Inflammatory macrophage treated with lipopolysaccharide for 4 hours (primary cell): ENCODE measurements at places on chromosomes 6 and 20.

DNA sequence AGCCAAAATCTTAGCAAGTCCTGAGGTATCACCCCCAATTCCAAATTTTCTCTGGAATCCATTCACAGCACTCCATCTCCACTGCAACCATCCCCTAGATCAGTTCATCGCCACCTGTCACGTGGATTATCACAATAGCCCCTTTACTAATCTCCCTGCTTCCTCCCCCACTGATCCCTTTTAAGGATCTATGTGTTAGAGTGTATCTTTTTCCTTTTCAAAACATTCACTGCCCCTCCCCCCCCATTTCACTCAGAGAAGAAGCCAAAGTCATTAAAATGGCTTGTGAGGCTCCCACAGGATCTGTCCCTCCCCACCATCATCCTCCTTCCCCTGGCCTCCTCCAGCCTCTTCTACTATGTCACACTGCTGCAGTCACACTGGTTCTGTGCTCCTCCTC lies 18.4 kb upstream of the SPAG4 start:
- DNase-seq = no peak

- peak; percentile 98 for DNase-seq
These were observed 17.4 kb upstream of the TBC1D22B start for GRCh38 chr6:37239950-37240713.

DNA sequence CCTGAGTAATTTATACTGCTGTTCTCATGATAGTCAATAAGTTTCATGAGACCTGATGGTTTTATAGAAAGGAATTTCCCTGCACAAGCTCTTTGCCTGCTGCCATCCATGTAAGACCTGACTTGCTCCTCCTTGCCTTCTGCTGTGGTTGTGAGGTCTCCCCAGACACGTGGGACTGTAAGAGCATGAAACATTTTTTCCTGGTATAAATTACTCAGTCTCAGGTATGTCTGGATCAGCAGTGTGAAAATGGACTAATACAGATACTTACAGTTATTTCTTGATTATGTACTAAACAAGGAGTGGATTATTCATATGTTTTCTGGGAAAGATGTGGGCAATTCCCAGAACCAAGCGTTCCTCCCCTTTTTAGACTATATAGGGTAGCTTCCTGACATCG lies 1.9 kb upstream of the TRIM38 start:
- no peak for DNase-seq

GRCh38 chr6:93468291-93468690 lies 48.9 kb upstream of the EPHA7 start:
- no peak for DNase-seq

DNA sequence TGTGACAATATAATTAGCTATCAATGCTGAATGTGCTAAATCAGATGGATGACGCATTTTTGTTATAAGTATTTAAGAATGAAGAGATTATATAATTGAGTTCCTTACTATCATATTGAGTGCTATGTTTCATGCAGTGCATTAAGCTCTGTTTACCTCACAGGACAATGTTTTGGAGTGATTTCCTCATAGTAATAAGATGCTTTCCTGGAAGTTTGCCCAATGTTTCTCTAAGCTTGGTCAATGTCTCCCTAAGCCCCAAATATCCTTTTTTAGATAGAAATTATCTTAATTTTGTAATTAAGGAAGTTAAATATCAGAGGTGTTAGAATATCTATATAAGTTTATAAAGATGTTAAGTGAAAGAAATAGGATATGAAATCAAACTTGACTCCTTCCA lies 489.6 kb downstream of the MMUT start:
- no peak for DNase-seq

- DNase-seq = peak; percentile 29
These were observed 17.2 kb downstream of the SERINC3 start for GRCh38 chr20:44504402-44505307.

DNA sequence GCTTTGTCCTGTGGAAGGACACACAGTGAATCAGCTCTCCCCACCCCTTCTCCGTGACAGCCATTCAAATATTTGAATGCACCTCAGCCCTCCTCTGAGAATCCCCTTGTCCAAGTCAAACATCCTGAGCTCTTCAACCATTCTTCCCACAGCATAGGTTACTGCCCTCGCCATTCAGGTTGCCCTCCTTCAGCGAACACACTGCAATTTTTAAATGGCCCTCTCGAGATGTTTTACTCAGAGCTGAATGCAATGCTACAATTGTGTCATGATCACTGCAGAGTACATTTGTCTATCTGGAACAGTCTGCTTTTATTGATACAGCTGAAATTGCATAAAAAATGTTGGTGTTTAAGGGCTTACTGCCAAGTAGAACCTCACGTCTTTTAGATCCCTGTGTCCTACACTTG lies 48.9 kb downstream of the SLC2A12 start:
- DNase-seq = no peak

- DNase-seq = no peak
These were observed 1.0 kb upstream of the SPATA2 start for GRCh38 chr20:49916146-49917002.

DNA sequence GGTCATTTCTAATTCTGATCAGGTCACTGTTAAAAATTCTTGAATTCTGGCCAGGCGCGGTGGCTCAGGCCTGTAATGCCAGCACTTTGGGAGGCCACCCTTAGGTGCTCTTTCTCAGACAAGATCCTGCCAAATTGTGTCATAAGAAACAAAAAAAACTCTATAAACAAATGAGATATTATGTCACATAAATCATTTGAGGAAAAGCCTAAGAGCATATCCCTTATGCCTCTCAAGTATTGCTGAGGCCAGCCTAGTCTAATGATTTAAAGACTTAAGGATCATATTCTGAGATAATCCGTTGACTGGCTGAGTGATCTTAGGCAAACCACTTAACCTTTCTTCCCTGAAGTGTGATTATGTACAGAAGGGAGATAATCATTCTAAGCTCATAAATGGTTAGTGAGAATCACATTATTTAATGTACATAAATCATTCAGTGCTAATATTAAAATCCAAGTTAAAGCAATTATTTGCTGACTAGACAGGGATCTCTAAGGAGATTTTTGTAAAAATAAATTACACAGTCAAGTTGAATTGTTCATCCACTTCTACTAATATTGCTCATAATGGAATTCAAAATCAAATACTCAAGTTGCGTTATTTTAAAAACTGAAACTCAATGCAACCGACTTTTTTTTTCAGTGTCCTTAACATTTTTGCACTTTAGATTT lies 365.4 kb downstream of the PHF3 start:
- no peak for DNase-seq

- no peak for DNase-seq
These were observed 30.5 kb upstream of the BAG2 start for GRCh38 chr6:57141451-57142177.

GRCh38 chr6:116255246-116255800 lies 1.4 kb upstream of the TSPYL4 start:
- no peak for DNase-seq

DNA sequence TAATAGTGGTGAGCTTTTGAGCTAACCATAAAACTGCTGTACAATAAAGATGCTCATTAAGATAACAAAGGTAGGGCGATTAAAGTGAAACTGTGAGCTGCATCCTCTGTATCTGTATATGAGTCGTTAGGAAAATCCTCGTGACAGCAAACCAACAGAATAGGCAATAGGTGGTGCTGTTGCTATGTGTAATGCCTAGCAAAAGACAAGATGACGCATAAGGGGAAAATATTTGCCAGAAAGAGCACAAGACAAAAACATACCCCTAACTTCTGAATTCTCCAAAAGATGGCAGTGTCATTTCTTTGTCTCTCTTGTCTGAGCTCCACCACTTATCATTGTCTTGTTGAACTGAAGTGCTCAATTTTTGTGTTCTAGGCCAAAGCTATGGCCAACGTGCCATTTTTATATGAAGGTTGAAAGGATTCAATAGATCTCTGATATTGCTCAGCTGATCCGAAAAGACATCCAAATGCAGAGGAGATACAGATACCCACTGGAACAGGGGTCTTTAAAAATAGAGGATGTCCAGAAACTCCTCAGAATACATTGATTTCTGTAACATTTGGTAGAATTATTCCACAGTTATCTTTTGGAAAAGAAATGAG lies 56.3 kb upstream of the ANKEF1 start:
- peak; percentile 86 for DNase-seq

- no peak for DNase-seq
These were observed 4.6 kb downstream of the RNGTT start for GRCh38 chr6:88958842-88959241.

- DNase-seq = no peak
These were observed 30.6 kb downstream of the TSHZ2 start for GRCh38 chr20:53002786-53003185.

DNA sequence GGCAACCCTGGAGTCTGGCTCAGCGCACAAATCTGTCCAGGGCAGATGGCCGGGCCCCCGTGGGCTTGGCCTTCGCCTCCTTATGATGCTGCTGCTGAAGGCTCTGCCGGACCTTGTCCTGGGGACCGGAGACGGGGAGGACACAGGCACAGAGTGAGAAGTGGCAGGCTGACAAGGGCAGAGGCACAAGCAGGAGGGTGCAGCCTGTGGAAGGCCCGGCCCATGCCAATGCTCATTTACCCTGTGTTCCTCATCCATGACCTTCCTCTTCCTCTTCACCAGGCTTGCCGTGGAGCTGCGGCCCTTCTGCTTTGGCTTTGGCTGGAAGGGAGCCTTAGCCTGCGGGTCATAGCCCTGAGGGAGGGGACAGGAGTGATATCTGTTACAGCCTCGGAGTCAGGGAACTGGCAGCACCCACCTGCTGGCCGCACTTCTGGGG lies 2.4 kb downstream of the B3GALT4 start:
- no peak for DNase-seq

GRCh38 chr6:158524311-158524710 lies 35.6 kb upstream of the TMEM181 start:
- DNase-seq = no peak

- peak; percentile 87 for DNase-seq
These were observed 45.5 kb upstream of the CD83 start for GRCh38 chr6:14072084-14072483.

GRCh38 chr6:45896783-45897441 lies 118.7 kb downstream of the CLIC5 start:
- peak; percentile 56 for DNase-seq

DNA sequence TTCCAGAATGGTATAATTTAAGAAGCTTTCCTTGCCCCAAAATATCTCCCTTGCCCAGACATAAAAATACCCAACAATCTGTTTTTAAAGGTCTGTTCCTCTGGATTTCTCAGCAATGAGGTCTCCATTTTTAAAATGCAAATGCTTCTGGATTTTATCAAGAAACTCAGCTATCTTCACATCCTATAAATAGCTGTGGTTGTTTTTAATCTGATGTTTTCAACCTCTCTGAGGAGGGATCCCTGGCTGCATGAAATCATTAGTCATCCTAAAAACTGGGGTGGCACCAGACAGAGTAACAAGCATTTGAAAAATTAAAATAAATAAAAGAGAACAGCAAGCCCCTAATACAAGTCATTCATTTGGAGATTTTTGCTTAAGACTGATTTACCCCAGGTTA lies 168.5 kb upstream of the ID4 start:
- no peak for DNase-seq

GRCh38 chr6:273551-274058 lies 18.7 kb upstream of the DUSP22 start:
- DNase-seq = no peak

- DNase-seq = no peak
These were observed 129.5 kb upstream of the ARG1 start for GRCh38 chr6:131443514-131443913.

- DNase-seq = no peak
These were observed 24.6 kb upstream of the ZNF133 start for GRCh38 chr20:18263723-18264122.
